ENCODE measurements at places on chromosomes 4 and X. TPM values are rescaled to one million over a fixed set of nuclear protein-coding genes. Genes with fewer than 3 reads are reported as not detected.

GRCh38 chr4:173038192-173038896 is 130.3 kb upstream of the GALNT7 start:
- DNase-seq, result no peak

Gene MAGEA2B
- not detected for total RNA-seq

DNA sequence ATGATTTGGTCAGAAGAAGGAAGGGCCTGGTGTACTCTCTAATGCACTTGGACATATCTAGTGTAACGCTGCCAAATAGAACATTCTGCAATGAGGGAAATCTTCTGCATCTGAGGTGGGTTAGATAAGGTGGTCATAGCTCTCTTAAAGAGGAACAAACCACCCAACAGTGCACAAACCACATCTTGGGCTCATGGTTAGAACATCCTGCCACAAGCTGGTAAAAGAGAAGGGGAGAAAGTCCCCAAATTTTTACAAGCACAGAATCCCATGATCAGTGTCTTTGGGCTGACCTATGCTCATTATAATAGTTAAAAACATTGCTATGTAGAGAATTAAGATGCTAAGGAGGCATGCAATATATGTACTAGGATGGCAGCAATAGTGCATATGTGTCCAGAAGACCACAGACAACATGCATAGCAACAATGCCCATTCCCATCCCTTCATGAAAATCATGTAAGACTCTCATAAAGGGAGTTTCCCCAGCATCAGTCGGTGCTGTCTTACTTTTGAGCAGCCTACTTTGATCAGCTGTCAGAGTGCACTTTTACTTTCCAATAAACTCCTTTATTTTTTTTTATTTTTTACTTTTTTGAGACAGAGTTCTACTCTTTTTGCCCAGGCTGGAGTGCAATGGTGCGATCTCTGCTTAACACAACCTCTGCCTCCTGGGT is 99.7 kb upstream of the SLC7A11 start:
- no peak for DNase-seq

Gene THAP9
- 2.9 TPM for total RNA-seq

GRCh38 chr4:5292101-5292500 is 240.8 kb downstream of the STK32B start:
- no peak for DNase-seq

DNA sequence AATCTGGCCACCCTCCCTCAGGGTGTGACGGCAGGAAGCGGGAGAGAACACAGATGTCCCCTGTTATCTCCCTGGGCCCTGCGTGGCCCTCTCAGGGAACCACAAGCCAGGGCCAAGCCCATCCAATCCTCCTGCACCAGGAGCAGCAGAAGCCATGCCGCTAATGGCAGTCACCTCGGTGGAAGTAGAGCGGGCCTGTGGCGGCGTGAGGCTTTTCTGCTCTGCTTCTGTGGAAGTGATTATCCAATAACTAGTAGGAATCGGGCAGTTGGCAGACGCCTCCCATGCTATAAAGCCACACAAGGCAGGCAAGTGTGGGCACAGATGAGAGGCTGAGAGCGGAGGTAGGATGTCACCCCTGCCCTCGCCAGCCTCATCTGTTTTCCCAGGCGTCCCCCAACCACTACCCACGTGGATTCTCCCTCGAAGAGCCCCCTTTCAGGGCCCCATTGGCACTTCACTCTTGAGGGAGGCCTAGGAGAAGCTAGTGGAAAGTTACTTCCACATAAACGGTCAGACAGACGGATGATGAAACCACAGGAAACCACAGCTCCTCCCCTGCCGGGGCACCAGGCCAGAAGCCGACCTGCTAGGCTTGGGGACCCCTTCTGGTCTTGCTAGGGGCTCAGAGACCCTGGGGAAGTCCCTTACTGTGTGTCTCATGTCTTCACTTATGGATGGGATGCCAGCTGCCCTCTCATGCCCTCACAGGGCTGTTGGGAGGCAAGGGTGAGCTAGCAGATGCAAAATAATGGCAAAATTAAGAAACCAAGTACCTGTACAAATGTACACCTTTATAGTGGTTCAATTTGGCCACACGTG is 18.8 kb upstream of the TMSB4X start:
- DNase-seq, result peak; percentile 66

GRCh38 chr4:3315566-3315965 is 22.7 kb downstream of the RGS12 start:
- no peak for DNase-seq

DNA sequence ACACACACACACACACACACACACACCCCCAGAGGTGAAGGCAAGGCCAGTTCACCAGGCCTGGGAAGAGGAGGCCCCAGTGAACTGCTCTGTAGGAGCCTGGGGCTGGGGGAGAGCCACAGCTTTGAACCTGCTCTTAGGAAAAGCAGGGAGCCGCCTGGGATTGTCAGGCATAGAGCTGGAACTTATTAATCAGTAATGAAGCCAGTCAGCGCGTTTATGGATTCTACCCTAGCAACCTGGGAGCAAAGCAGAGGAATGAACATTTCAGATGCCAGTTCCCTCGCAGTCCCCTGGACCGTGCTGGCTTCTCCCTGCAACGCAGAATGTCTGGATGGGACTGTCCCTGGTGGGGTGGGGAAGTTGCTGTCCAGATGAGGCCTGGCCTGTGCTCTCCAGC is 45.3 kb upstream of the DDX3X start:
- no peak for DNase-seq
